ENCODE measurements at places on chromosomes 7 and 10.

DNA sequence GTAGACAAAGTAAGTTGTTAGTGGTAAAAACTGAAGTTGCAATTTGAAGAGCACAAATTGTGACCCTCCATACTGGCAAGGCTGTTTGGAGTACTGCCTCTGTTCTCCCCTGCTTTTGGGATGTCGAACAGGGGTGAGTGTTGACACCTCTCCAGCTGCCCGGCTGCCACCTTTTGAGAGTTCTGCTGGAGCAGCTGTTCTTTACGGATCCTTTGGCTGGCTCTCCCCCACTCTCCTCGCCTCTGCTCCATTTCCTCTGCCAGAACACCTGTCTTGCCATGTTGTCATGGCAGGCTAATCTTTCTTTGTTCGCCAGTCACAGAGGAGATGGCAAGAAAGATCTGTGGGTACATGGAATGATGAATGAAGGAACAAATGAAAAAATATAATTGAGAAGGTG lies 34.9 kb downstream of the INSYN2A start:
- no peak for DNase-seq

- no peak for DNase-seq
Observed at GRCh38 chr7:41754046-41754445, 51.2 kb upstream of the INHBA start.

GRCh38 chr7:104979167-104979841 lies 34.7 kb upstream of the KMT2E start:
- no peak for DNase-seq

GRCh38 chr10:30784897-30785605 lies 155.5 kb upstream of the LYZL2 start:
- DNase-seq, result no peak

- DNase-seq, result no peak
Observed at GRCh38 chr7:151905766-151906165, 28.9 kb upstream of the PRKAG2 start.

DNA sequence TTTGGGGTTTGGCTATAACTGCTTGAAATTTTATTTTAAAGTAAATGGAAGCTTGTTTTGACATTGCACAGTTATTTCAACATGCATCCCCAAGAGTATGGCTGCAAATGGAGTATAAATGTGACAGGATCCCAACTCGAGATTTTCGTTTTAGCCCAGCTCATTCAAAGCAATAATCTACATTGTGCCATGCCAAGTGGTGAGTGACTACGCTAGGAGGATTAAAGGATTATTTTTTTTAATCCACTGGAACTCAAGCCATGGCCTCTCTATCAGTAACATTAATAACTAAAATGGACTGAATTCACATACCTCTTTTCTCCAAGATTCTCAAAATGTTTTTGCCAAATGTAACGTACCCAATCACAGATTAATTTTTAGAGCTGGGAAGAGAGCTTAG lies 60.6 kb upstream of the AUTS2 start:
- DNase-seq, result no peak

Data from activated CD8-positive, alpha-beta memory T cell treated with anti-CD3 and anti-CD28 coated beads for 1 hour (primary cell).